ENCODE measurements at places on chromosomes 3 and 15.

DNA sequence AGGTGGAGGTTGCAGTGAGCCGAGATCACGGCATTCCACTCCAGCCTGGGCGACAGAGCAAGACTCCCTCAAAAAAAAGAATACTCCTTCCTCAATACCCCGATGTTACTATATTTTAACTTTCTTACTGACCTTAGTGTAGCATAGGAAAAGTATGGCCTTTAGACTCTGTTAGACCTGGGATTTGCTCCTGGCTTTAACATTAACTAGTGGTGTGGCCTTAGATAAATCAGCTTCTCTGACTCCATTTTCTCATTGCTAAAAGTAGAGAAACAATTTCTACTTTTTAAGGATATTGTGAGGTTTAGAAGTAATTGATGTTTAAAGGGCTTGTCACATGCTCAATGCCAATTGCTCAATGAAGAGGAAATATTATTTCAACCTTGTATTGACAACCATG, 7.6 kb upstream of the IL1RAP start:
- DNase-seq = no peak

GRCh38 chr15:60880949-60881348, 348.2 kb downstream of the RORA start:
- no peak for DNase-seq

DNA sequence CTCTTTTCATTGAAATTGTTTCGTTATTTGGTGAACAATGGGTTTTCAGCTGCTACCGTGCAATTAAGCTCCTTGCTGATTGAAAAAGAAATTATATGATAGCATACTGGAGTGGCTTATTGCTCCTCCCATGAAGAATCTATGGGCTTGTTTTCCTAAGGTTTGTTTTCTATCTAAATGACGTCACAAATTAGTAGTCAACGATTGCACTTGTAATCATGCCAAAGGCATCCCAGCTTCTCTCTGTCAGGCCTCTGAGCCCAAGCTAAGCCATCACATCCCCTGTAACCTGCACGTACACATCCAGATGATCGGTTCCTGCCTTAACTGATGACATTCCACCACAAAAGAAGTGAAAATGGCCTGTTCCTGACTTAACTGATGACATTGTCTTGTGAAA, 388.0 kb upstream of the LMCD1 start:
- no peak for DNase-seq

DNA sequence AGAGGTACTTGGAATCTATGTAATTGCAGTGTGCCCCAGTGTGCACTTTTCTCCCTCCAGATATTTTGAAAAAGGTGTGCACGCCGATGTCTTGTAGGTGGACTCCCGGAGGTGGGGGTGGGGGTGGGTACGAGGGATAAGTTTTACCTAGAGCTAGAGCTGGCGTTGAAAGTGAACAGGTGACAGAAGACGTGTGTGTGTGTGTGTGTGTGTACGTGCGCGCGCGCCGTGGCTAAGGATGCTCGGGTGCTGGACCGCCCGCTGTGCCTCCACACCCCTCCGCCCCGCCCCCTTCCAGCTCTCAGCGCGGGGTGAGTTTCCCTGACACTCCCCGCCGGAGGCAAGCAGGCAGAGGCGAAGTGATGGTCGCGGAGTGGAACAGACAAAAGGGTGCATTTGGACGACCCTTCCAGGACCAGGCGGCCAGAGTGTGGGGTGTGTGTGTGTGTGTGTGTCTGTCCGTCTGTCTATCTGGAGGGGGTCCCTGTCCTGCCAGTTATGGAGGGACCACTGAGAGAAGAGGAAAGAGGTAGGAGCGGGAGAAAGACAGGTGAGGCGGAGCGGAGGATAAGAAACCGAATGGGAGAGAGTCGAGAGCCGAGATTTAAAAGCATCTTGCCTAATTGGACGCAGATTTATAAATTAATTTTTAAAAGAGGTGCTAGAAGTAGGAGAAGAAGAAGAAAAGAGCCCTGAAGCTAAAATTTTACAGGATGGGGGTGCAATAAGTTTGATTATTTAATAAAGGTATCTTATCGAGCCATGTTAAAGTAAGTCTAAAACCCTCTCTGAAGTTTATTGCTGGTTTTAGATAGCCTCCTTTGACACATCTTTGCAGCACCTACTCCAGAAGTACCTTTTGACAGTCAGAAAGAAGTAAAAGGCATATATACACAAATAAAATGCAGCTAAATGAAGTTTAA, 335.8 kb upstream of the THRB start:
- no peak for DNase-seq

GRCh38 chr3:9213019-9213634, 36.3 kb downstream of the SRGAP3 start:
- DNase-seq = no peak

DNA sequence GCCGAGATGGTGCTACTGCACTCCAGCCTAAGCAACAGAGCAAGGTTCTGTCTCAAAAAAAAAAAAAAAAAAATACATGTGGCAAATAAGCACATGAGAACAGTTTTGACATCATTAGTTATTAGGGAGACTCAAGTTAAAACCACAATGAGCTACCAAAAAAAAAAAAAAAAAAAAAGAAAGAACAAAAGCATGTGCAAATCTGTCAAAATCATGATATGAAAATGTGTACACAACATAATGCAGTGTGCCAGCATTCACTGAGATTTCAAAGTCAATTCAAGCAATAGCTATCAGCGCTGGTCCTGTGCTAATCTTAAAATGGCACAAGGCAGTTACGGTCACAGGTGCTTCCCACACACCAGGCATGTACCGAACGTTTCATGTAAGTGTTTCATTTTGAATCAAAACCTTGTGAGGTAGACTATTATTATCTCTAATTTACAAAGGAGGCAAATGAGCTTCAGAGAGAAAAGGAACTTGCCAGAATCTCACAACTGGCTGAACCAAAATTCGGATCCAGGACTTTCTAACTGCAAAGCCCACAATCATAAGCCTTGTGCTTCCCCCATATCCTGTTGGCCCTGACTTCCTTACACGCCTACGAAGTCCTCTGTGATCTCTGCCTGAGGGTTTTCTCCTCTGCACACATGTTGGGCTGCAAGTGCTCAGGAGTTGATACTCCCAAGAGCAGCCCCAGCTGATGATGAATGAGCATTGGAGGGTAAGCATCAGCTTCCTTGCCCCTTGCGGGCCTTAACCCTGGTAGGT, 200.1 kb upstream of the PROK2 start:
- DNase-seq = no peak

- no peak for DNase-seq
Measured at GRCh38 chr3:107581230-107581629, 58.5 kb downstream of the BBX start.

- DNase-seq = no peak
Measured at GRCh38 chr3:45311327-45311726, 77.0 kb upstream of the LARS2 start.

GRCh38 chr3:38133209-38133556, 3.7 kb downstream of the ACAA1 start:
- DNase-seq = no peak

DNA sequence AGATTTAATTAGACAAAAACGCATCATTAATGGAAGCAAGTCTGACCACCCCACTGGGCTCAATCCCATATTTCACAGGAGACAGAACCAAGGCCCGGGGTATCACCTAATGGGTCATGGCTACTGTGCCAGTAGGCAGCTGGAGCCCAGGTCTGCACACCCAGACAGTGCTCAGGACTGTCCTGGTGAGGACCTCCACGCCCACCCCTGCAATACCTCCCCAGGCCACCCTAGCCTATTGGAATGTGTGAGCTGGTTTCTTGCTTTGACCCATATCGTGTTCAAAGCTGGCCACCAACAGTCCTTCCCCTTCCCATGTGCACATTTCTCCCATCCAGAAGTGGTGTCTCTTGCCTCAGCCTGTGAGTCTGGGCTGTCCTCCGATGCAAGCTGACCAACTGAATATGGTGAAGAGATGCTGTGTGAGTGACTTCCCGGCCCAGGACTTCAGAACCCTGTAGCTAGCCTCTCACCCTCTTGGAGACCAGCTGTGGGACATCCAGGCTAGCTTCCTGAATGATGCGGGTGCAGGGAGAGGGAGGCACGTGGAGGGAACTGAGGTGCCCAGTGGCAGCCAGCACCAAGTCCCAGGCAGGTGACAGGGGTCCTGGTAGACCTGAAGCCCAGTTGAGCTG, 19.1 kb downstream of the SLC6A20 start:
- no peak for DNase-seq
